Activated naive CD4-positive, alpha-beta T cell (primary cell): ENCODE measurements at places on chromosomes 11 and 22.

DNA sequence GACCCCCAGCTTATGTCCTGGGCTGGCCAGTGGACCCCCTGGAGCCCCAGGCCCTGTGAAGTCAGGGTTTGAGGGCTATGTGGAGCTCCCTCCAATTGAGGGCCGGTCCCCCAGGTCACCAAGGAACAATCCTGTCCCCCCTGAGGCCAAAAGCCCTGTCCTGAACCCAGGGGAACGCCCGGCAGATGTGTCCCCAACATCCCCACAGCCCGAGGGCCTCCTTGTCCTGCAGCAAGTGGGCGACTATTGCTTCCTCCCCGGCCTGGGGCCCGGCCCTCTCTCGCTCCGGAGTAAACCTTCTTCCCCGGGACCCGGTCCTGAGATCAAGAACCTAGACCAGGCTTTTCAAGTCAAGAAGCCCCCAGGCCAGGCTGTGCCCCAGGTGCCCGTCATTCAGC, 24.6 kb downstream of the CSF2RB start:
- DNase-seq = no peak

DNA sequence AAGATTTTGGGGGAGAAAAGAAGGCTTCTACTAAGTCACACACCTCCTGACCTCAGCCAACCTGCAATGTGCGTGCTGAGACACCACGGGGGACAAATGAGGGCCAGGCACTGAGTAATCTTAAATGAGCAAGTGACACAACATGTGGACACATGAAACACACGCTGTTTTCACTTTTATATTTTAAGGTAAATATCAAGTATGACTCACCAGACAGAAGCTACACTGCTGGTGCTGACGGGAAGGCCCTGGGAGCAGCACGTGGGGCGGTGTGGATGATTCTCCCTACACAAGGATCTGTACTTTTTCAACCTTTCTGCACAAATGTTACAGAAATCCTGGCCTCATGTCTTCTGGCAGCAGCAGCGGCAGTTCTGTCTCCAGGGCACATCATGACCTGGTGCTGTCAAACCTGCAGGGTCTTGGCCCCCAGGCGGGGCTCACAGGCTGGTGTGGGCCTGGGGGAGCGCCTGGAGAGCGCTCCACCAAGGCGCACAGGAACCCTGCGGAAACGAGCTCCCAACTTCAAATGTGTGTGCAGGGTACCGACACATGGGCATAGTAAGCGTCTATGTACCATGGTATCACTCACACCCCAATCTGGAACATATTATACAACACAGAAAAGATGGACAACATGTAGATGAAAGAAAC, 61.7 kb downstream of the DGCR2 start:
- DNase-seq = no peak

DNA sequence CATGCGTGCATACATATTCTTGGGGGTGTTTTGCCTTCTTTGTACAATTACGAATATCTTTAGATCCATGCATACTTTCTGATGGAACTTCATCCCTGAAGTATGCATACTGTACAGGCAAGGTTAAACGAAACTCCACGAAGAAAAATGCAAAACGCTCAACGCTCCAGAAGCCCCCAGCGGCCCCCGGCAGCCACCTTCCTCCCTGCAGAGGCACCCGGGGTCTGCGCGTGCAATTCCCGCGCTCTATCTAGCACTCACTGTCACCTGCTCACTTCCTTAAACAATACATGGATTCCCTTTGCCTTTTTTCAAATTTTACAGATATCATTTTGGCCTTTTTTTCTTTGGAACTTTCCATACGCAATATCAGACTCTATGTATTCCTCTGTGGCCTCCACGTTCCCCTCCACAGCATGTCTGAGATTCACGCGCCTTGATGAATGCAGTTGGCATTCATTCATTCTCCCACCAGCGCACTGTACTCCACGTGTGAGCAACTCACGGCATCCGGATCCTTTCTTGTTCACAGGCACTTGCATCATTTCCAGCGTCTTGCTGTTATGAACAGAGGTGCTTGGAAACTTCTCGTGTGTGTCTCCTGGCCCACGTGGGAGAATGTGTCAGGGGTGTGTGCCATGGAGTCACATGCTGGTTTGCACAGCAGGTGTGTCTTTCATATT, 214.3 kb downstream of the CTTN start:
- DNase-seq = no peak

- no peak for DNase-seq
Observed at GRCh38 chr11:37076866-37077265, 478.8 kb upstream of the RAG2 start.

DNA sequence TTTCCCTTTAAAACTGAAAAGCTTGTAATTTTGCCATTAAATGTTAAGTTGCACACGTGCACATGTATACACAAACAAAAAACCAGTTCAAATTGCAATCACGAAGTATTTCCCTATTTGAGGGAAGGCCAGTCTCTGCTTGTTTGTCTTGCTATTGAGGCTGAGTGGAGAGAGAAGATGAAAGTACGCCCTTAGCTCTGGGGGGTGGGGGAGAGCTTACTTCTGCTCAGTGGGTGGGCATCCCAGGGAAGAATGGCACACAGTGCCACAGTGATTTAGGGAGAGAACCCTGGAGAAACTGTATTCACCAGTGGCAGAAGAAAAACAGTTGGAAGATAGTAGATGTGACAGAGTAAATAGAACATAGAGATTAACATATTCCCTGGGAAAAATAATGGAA, 8.7 kb downstream of the YAP1 start:
- DNase-seq = no peak

DNA sequence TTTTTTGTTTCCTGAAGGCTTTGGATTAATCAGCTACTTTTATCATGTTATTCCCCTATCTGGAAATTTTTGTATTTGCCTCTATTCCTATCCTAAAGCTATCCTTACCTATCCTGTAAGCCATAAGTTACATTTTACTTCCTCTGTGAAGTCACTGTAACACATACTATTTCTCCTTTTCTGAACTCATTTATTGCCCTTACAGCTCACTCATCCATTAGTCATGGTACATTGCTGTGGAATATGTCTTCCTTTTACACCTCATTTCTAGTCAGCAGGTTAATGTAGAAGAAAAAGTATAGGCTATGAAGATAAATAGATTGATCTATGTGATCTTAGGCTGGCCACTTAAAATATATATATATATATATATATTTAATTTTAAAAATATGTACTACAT, 28.0 kb downstream of the SWAP70 start:
- no peak for DNase-seq

GRCh38 chr11:59616396-59616982, 915 bp upstream of the OSBP start:
- DNase-seq = no peak

DNA sequence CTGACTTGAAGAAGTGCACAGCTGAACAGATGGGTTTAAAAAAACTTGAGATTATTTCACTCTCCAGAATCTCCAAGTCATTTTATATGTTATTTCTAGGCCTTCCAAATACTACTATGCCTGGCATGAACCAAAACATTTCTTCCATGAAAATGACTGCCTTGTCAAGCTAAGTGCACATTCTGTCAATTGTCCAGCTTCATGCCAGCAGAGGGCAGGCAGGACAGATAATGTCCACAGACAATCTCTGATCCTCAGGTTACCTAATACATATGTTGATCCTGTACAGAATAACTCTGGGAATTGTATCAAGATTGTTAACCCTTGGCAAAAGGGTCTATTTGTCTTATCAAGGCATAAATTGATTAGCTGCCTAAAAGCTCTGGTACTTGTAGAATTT, 229.5 kb downstream of the AASDHPPT start:
- DNase-seq = no peak

GRCh38 chr11:12176410-12176809, 66.0 kb downstream of the MICAL2 start:
- DNase-seq = no peak

DNA sequence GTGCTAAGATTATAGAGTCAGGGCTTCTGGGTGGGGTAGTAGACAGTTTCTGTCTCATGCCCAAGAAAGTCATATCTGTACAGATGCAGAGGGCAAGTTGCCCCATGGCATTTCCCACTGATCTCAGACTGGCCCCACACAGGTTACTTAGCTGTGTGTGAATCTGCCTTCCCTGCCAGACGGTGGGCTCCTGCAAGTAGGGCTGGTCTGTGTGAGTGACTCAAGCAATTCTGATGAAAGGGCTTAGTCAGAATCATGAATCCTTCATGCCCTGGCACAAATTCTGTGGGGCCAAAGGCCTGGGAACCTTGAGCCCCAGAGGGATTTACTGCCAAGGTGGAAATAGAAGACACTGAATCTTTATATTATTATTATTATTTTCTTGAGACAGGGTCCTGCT, 30.4 kb downstream of the USH1C start:
- DNase-seq = no peak

DNA sequence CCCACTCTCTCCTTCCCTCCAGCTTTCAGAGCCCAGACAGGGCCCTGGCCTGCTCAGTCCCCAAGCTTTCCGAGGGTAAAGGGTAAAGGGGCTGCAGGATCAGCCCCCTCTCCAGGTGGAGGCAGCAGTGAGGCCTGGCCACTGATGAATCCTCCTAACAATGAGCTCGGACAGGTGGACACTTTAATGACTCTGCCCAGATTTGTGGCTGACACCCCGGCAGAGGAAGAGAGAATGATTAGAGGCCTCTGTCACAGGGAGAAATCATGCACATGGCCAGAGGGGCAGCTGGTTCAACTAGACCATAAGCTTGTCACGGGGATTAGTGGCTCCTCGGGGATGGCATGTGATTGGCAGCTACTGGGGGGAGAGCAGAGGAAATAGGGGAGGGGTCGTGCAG, 587.5 kb upstream of the B3GAT1 start:
- DNase-seq = no peak

GRCh38 chr22:26910845-26911244, 253.5 kb downstream of the MIAT start:
- no peak for DNase-seq

- no peak for DNase-seq
Observed at GRCh38 chr11:95374105-95374504, 143.1 kb upstream of the SESN3 start.

DNA sequence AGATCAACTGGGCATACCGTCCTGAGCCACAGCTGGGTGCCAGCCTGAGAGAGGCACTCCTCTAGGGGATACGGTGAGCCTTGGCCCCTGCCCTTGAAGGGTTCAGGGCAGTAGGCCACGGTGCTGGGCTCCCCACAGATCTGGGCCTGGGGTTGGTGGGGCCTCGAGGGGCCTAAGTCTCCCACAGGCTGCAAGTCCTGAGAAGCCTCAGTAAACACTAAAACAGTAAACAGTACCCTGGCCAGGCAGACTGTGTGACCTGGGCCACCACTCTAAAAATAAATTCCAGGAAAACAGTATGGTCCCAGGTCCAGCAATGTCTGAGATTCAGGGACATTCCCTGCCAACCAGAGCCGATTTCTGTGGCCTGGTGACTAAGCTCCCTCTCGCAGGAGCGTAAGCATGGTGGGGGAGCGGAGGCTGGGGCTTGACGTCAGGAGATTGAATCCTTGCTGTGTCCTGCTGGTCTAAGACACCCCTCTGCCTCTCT, 2.3 kb upstream of the RHOD start:
- DNase-seq = no peak

DNA sequence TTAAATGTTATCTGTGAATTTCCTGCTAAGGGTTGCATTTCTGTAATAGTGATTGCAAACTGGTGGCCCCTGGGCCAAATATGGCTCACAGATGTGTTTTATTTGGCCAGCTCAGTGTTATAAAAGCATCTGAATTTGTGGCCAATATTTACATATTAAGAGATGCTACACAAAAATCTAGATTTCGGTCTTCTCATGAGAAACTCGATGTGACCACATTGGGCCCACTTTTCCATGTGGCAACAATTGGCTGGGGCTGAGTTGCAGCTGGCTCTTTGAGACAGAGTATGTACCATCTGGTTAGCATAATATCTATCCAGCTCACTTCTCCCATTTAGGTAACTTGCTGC, 244.5 kb upstream of the POU2AF2 start:
- no peak for DNase-seq

- DNase-seq = no peak
Observed at GRCh38 chr11:8035200-8035855, 45.7 kb upstream of the TUB start.

- DNase-seq = no peak
Observed at GRCh38 chr22:40635940-40636379, 559 bp downstream of the MRTFA start.

GRCh38 chr11:69818231-69818602, 999 bp downstream of the FGF3 start:
- DNase-seq = no peak

DNA sequence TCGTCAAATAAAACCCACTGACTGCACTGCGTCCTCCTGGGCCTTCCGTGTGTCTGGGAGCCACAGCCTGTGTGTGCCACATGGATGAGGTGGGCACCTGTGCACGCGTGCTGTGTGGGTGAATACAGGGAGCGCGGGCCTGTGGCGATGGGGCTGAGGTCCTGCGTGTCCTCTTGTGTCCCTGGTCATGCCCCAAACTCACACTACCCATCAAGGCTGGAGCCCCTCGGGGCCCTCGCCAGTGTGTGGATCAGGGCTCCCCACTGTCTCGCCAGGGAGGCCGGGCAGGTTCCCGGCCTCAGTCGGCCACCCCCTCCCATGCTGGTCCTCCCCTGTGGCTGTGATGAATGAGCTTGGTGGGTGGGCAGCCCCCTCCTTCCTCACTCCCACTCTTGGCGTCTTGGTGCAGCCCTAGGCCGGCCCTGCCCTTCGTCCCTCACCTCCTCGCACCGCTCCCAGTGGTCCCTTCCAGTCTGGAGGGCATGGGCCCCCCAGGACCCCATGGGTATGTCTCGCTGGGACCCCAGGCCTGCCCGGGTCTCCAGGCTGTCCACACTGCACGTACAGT, 707 bp upstream of the CD151 start:
- DNase-seq = no peak

- no peak for DNase-seq
Observed at GRCh38 chr11:123250892-123251656, 56.0 kb upstream of the CLMP start.

DNA sequence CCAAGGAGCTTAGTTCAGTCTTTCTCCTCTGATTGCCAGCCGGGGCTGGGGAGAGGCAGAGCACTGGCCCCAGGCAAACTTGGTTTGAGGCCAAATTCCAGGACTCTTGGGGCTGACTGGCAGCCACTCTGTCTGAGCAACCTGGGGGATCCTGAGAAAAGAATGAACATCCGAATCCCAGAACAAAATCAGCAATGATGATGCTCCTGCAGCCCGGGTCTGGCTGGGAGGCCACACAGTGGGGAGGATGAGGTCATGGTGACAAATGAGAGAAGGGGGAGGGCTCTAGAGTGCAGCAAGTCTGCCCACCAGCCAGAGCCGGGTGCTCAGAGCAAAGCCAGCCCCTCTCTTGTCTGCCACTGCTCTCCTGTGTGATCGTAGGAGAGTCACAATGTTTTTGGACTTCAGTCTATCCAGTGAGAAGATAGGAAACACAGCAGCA, 71.8 kb upstream of the PAX6 start:
- DNase-seq = no peak

GRCh38 chr11:117179048-117179999, 781 bp downstream of the SIDT2 start:
- DNase-seq = peak; percentile 11

GRCh38 chr11:66101066-66101464, 31.0 kb downstream of the PACS1 start:
- no peak for DNase-seq

GRCh38 chr22:36839356-36840073, 21.3 kb upstream of the NCF4 start:
- no peak for DNase-seq
